ENCODE measurements at places on chromosomes 7 and 10.

DNA sequence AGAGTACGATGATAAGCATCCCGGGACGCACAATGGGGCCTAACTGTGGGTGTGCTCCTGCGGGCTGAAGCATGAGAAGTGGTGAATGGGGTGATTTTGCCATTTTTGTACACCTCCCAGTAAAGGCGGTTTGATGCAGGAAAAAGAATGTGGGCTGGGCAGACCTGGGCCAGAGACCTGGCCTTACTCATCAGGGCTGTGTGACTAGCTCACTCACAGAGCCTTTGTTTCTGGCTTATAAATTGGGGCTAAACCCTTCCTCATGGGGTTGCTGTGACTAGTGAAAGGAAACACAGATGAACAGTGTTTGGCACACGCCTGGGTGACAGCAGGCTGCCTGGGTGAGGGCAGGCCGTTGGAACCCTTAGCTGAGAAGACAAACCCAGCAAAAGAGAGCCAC, 18.0 kb downstream of the RRP12 start:
- no peak for DNase-seq

DNA sequence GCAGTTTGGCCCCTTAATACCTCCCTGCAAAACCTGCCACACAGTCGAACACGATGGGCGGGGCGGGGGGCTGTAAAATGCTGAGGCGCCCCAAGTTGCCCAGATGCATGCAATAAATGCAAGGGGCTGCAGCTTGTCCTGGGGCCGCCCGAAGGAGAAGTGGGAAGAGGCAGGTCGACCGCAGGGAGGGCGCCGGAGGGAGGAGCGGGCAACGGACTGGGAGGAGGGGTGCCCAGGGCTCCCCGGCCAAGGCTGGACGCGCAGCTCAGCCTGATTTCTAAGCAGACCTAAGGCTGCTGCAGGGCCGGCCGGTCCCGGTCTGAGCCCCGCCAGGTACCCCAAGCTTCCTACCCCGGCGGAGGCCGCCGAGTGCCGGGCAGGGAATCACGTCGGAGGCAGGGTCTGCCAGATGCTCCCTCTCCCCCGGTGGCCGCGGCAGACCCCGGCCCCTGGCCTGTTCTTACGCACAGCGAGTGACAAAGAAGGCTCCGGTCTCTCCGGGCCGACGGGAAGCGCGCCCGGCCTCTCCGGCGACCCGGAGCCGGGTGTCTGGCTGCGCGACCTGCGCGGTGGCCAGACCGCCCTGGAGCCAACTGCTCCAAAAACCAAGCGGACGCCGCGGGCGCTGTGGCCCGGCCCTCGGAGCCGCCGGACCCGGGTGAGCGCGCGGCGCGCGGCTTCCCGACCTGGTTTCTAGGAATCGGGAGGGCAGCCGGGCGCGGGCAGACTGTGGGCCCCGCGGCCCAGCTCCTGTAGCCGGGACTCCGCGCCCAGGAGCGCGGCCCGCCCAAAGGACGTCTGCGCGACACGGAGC, 744 bp upstream of the EBF3 start:
- no peak for DNase-seq

DNA sequence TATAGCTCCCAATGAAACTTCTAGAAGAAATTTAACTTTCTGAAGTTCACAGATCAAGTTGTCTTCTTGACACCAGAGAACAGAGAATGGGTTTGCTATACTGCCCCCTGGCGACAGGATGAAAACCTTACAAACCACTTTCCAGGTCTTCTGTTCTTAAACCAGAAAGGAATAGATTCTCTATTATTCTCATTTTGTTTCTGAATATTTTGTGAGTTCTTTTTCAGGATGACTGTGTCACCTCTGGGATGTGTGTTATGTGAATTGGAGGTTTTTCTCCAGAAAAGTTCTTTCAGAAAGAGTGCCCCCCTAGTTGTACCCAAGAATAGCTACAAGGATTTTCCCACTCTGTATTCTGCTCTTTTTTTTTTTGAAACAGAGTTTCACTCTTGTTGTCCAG, 6.3 kb downstream of the IFT22 start:
- DNase-seq, result peak; percentile 12

DNA sequence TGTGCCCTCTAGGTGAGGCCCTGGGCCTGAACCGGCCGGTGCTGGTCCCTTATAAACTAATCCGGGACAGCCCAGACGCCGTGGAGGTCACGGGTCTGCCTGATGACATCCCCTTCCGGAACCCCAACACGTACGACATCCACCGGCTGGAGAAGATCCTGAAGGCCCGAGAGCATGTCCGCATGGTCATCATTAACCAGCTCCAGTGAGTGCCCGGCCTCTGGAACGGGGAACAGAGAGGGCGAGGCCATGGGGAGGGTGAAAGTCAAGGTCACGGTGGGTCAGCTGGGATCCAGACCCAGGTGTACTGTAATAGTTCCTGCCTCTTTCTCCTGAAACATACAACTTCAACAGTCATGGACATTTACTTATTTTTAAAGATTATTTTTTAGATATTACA, 66.7 kb upstream of the GTF2I start:
- DNase-seq, result no peak

- no peak for DNase-seq
Observed at GRCh38 chr7:1112109-1112508, 24.2 kb downstream of the GPER1 start.
